ENCODE measurements at places on chromosomes 12 and 14. TPM values are rescaled to one million over a fixed set of nuclear protein-coding genes. Genes with fewer than 3 reads are reported as not detected.

DNA sequence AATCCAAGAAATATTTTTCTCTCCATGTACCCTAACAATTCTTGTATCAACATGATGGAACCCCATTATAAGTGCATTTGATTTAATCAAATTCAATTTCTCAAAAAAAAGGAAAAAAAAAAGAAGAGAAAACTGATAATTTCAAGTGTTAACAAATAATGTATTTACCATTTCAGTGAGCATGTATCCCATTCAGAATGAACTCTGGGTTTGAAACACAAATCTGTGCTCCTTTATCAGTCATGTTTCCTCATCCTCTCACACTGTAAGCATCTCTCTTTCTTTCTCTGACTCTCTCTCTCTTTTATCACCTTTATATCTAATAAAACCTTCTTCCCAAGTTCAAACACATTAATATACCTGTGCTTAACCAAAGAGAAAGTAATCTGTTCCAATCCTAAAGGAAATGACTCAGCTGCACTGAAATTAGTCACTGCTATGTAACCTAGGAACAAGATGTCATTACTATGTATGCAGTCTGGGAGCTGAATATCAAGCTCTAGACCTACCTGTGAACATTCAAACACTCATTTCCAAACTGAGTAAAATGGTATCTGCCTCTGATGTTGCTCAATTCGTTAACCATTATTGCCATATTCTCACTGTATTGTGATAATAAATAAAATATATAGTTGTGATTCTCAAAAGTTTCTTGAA, 135.0 kb upstream of the LRIG3 start:
- no peaks in the 10 kb centered on the region for H3K36me3 ChIP-seq
- DNase-seq = no peak
- no peaks in the 10 kb centered on the region for H3K27me3 ChIP-seq
- no peaks in the 10 kb centered on the region for H3K4me1 ChIP-seq
- no peak overlapping the region for H3K27ac ChIP-seq

GRCh38 chr14:62123961-62124360, 361.7 kb downstream of the SNAPC1 start:
- peaks cover 3% of the 10 kb centered on the region for H3K27me3 ChIP-seq
- DNase-seq = no peak
- H3K36me3 ChIP-seq = no peaks in the 10 kb centered on the region
- no peaks in the 10 kb centered on the region for H3K4me1 ChIP-seq
- no peak overlapping the region for H3K27ac ChIP-seq
- H3K4me3 ChIP-seq = no peak overlapping the region

DNA sequence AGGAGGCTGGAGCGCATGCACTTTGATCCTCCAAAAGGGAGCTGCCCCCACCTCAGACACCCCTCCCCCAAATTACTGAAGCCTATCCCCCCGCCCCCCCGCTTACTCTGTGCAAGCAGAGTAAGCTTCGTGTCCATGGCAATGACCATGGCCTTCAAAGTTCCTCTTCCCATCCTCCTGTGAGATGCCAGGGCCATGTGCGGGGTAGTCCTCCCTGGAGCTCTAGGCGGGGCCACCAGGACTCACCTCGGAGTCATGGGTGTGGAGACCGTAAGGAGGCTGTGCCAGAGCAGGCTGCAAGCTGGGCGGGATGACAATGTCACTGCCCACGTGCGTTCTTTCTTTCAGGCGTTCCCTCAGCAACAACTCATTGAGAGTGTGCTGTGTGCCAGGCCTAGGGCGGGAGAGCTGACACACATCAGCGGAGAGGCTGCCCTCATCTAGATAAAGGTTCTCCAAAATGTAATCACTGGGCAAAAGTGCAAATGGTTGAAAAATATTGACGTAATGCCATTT, 66.8 kb downstream of the C14orf132 start:
- peaks cover 7% of the 10 kb centered on the region for H3K4me1 ChIP-seq
- no peak for DNase-seq
- H3K27ac ChIP-seq = no peak overlapping the region
- no peaks in the 10 kb centered on the region for H3K27me3 ChIP-seq
- H3K4me3 ChIP-seq = no peak overlapping the region

The DLST gene
- polyA plus RNA-seq = 40.4 TPM

- no peak overlapping the region for H3K4me3 ChIP-seq
- DNase-seq = no peak
- H3K36me3 ChIP-seq = no peaks in the 10 kb centered on the region
- no peaks in the 10 kb centered on the region for H3K27me3 ChIP-seq
- H3K4me1 ChIP-seq = no peaks in the 10 kb centered on the region
These were observed 64.9 kb downstream of the RIN3 start for GRCh38 chr14:92578511-92578910.

The OLR1 gene
- 0.80 TPM for polyA plus RNA-seq

The HAL gene
- 0.38 TPM for polyA plus RNA-seq

The IFNG-AS1 gene
- polyA plus RNA-seq = not detected

The IKZF4 gene
- polyA plus RNA-seq = 1.8 TPM

DNA sequence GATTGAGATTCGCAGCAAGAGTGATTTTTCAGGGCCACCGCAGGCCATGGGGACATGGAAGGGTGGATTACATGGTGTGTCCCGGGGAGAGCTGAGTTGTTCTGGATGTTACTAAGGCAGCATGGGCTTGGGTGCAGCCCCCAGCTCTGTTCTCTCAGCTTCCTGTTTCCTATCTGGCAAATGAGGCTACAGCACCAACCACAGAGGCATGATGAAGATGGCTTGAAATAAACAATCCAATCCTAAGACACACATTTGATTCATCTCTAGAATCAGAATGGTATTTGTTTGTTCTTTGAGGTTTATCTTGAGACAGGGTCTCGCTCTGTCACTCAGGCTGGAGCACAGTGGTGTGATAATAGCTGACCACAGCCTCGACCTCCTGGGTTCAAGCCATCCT, 21.6 kb downstream of the GLTP start:
- no peaks in the 10 kb centered on the region for H3K27me3 ChIP-seq
- H3K4me3 ChIP-seq = no peak overlapping the region
- peaks cover 4% of the 10 kb centered on the region for H3K4me1 ChIP-seq
- no peak overlapping the region for H3K27ac ChIP-seq

The MTERF2 gene
- 31.8 TPM for polyA plus RNA-seq

DNA sequence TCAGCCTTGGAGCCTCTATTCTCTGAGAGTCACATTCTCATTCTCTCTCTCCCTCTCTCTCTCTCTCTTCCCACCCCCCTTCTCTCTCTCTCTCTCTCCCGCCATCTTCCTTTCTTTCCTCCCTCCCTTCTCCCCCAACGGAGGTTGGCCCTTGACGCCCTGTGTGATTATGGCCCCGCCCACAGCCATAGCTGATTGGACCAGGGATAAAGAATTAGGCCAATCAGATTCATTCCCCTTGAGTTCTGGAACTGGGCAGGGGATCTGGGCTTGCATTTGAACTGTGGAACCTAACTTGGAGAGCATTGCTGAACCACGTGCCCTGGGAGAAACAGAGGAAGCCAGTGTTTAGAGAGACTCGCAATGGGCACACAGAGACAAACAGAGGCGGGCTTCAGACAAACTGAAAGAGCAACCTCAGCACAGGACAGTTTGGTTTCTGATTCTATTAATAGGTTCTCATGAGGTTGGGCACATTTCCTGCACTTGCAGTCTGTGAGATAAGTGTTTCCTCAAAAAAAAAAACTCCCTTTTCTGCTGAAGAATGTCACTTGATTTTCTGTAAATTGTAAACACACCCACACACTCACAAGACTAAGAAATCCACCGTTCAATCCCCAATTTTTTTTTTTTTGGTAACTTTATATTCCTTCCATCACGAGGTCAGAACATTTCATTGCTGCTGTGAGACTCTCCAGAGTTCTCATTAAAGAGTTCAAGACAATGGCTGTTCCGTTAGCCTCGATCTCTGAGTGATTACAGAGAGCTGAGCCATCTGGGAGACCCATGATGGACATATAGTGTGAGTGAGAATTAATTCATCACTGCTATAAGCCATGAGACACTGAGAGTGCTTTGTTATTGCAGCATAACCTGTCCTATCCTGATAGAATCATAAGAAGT, 3.5 kb upstream of the P2RX7 start:
- H3K36me3 ChIP-seq = no peaks in the 10 kb centered on the region
- no peaks in the 10 kb centered on the region for H3K27me3 ChIP-seq
- no peak overlapping the region for H3K4me3 ChIP-seq
- peak overlapping the region; percentile 67 for H3K27ac ChIP-seq

DNA sequence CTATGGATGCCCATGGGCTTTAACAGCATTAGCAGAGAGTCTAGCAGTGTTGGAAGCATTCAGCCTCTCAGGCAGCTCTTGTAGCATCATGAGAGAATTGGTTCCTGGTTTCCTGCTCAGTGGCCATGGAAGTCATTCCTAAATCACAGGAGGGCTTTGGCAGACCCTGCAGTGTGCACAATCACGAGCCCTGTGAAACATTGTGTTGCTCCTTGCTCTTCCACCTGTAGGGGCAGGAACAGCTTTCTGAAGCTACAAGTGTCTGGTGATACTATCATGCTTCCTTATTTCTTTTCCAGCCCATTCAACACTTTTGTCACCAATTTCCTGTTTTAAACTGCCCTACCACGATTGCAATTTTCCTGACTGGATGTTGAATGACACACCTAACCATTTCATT, 402.2 kb upstream of the USP15 start:
- no peak overlapping the region for H3K4me3 ChIP-seq
- no peaks in the 10 kb centered on the region for H3K27me3 ChIP-seq
- H3K4me1 ChIP-seq = no peaks in the 10 kb centered on the region
- H3K36me3 ChIP-seq = no peaks in the 10 kb centered on the region
- H3K27ac ChIP-seq = no peak overlapping the region
- no peak for DNase-seq

The PRH2 gene
- polyA plus RNA-seq = not detected

DNA sequence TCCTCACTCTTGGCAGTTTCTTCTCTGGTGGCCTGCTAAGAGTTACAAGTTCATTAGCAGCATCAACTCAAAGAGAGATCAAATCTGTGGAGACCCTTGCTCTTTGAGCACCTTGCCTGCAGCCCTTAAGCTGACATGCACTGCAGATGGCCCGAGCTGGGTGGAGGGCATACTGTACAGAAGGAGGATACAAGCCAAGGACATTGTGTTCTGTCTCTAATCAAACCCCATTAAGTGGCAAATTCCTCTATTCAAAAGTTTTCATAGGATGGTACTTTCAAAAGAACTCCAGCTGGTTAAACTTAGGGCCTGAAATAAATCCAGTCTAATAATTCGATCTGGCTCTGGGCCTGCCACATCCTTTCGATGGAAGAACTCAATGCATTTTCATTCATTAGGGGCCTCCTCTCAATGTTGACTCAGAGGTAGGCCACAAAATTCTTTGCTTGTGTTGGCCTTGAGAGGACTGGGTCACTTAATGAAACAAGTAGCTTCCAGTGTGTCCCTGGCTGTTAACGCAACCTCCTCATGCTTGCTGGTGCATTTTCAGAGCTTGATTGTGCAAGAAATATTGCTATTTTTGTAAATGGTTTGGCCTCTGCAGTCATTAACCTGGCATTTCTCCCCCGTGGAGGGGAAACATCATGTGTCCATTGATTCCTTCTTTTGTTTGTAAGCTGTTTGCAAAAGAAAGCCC, 318.2 kb downstream of the NUAK1 start:
- no peaks in the 10 kb centered on the region for H3K36me3 ChIP-seq
- H3K4me1 ChIP-seq = peaks cover 12% of the 10 kb centered on the region
- H3K4me3 ChIP-seq = no peak overlapping the region

GRCh38 chr14:68633131-68633991, 159.5 kb downstream of the ZFP36L1 start:
- H3K27ac ChIP-seq = no peak overlapping the region
- H3K36me3 ChIP-seq = no peaks in the 10 kb centered on the region
- no peaks in the 10 kb centered on the region for H3K27me3 ChIP-seq
- peaks cover 4% of the 10 kb centered on the region for H3K4me1 ChIP-seq
- no peak overlapping the region for H3K4me3 ChIP-seq

DNA sequence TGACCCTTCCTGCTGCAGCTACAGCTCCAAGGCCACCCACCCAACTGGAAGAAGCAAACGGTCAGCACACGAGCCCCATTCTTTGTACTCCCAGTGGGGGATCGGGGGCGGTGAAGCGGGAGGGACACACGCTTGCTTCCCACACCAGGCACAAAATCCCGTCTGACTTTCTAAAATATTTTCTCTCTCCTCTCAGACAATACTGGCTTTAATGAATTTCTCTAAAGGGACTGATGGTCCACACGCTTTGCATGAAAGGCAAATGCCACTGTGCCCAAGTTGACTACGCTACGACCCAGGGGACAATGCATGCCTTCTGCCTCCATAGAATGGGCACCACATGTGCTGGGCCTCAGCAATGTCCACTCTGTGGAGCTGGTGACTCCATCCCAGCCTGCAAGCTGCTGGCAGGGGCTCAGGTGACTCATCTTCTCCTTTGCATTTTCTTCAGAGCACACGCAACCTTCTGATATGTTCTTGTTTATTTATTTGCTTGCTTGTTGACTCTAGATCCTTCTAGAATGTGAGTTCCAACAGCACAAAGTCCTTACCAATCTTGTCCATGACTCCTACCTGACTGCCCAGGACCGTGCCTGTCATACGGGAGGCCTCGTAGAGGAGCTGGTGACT, 15.6 kb downstream of the SYNE3 start:
- no peaks in the 10 kb centered on the region for H3K4me1 ChIP-seq
- H3K27ac ChIP-seq = no peak overlapping the region
- no peak overlapping the region for H3K4me3 ChIP-seq

DNA sequence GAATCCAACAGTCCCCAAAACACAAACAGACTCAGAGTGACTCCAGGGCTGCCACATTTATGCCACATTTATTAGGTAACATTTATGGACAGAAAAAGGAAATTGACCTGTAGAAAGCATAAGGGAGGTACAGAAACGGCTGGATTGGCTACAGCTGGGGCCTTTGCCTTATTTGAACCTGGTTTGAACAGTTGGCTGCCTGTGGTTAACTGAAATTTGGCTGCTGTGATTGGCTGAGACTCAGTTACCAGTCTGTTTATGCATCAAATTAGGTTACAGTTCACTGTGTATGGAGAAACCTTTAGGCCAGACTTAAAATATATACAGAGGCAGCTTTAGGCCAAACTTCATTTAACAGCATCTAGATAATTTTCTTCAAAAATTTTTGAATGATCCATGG, 27.8 kb upstream of the PCNX1 start:
- H3K27ac ChIP-seq = no peak overlapping the region
- H3K27me3 ChIP-seq = no peaks in the 10 kb centered on the region
- no peak overlapping the region for H3K4me3 ChIP-seq
- no peak for DNase-seq

GRCh38 chr12:40672741-40673271, 19.4 kb upstream of the CNTN1 start:
- H3K4me1 ChIP-seq = no peaks in the 10 kb centered on the region
- H3K36me3 ChIP-seq = no peaks in the 10 kb centered on the region
- no peak overlapping the region for H3K4me3 ChIP-seq
- no peaks in the 10 kb centered on the region for H3K27me3 ChIP-seq
- DNase-seq = no peak

- no peaks in the 10 kb centered on the region for H3K27me3 ChIP-seq
- DNase-seq = no peak
- H3K27ac ChIP-seq = no peak overlapping the region
- H3K36me3 ChIP-seq = no peaks in the 10 kb centered on the region
These were observed 70.7 kb downstream of the CDK17 start for GRCh38 chr12:96329545-96329944.

GRCh38 chr12:121494093-121494787, 86.6 kb downstream of the KDM2B start:
- no peaks in the 10 kb centered on the region for H3K27me3 ChIP-seq
- H3K27ac ChIP-seq = no peak overlapping the region
- no peak for DNase-seq
- H3K4me3 ChIP-seq = no peak overlapping the region
- no peaks in the 10 kb centered on the region for H3K4me1 ChIP-seq
